ENCODE measurements at places on chromosomes 4 and X.

GRCh38 chr4:1207603-1208265 is 35.4 kb upstream of the SPON2 start:
- DNase-seq = no peak

DNA sequence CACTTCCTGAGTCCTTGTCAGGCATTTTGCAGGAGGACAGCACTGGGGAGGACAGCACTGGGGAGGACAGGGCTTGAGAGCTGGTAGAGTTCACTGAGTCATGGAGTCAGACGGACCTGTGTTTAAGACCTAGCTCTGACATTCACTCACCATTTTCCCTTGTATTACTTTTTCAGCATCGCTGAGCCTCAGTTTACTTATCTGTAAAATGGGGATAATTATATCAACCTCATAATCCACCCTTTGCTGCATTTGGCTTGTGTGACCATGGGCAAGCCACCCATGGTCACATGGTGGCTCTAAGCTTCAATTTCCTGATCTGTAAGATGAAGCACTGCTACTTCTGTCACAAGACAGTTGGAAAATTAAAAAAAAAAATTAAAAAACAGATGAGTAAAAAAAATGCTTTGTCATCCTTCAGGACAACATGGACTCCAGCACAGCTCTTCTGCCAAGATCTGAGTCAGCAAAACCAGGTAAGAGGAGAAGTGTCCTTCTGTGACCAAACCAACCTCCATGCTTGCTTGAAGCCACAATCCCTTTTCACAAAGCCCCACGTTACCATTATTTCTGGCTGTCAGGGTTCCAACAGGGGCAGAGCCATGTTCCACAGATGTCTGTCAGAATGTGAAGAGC is 275.5 kb downstream of the RAB28 start:
- no peak for DNase-seq

- no peak for DNase-seq
Observed at GRCh38 chr4:57378766-57379165, 268.6 kb upstream of the IGFBP7 start.

- no peak for DNase-seq
Observed at GRCh38 chrX:76253432-76253831, 80.6 kb downstream of the PBDC1 start.
